ENCODE measurements at places on chromosomes 5 and 9. TPM values are rescaled to one million over a fixed set of nuclear protein-coding genes. Genes with fewer than 3 reads are reported as not detected.
A peak's percentile ranks its signal among the peaks of the same experiment; 100 is the strongest.

- peaks cover 3% of the 10 kb centered on the region for H3K4me1 ChIP-seq
- no peaks in the 10 kb centered on the region for H3K27me3 ChIP-seq
- no peak overlapping the region for H3K27ac ChIP-seq
- no peaks in the 10 kb centered on the region for H3K36me3 ChIP-seq
Observed at GRCh38 chr5:116492776-116493175, 81.8 kb downstream of the SEMA6A start.

DNA sequence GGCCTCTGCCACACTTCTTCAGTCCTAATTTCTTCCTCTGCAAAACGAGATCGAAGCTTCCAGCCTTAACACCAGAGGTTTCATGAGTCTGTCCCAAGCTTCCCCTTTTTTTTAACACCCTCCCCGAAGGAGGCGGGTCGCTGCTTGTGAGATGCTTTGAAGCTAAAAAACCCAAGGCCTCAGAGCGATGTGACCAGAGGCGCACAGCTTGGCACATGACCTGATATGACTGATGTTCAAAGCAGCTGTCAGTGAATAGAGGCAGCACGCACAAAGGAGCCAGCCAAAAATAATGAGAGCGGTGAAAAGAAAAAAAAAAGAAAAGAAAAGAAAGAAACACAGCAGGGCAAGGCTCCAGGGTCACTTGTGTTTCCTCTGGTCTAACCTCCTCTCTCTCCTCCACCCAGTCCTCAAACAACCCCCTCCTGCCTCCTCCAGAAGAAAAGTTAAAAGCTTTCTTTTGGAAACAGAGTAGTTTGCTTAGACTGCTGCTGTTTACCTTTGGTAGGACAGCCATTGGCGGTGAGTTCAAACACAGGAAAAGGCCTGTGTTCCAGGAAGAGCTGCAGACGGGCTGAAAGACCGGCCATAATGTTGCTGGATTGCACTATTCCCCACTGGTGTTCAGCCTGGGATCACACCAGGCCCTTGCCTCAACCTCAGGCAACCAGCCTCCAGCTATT, 10.9 kb upstream of the ZNF366 start:
- H3K4me1 ChIP-seq, result peaks cover 3% of the 10 kb centered on the region
- DNase-seq, result peak; percentile 49
- no peak overlapping the region for H3K27ac ChIP-seq
- no peaks in the 10 kb centered on the region for H3K27me3 ChIP-seq

DNA sequence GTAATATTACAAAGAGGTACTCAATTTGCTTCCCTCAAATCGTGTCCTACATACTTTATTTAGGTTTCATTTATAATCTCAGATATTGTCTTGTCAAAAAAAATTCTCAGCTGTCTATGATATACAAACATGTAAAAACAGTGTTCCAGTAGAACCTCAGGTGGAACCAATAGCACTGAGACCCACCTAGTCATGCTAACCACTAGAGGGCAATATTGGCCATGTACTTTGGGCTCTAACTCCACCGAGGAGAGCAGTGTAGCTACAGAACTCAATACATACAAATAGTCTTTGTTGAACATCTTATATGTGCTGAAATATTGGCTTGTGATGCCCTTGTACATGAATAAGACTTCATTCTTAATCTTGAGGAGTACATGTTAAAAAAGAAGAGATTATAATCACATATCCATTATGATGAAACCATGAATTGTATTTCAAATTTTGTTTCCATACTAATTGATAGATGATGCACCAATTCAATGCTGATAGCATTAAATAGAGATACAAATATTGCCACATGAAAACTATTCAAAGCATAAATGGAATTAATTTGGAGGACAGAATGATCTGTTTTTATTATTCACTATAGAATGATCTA, 71.2 kb upstream of the CNTLN start:
- H3K27me3 ChIP-seq, result no peaks in the 10 kb centered on the region
- no peak overlapping the region for H3K27ac ChIP-seq
- peak; percentile 71 for DNase-seq
- no peak overlapping the region for H3K4me3 ChIP-seq
- no peaks in the 10 kb centered on the region for H3K4me1 ChIP-seq
- H3K36me3 ChIP-seq, result no peaks in the 10 kb centered on the region

GRCh38 chr9:22452415-22453010, 5.9 kb downstream of the DMRTA1 start:
- H3K4me1 ChIP-seq, result no peaks in the 10 kb centered on the region
- DNase-seq, result peak; percentile 8
- H3K27ac ChIP-seq, result no peak overlapping the region
- no peaks in the 10 kb centered on the region for H3K36me3 ChIP-seq
- no peak overlapping the region for H3K4me3 ChIP-seq

DNA sequence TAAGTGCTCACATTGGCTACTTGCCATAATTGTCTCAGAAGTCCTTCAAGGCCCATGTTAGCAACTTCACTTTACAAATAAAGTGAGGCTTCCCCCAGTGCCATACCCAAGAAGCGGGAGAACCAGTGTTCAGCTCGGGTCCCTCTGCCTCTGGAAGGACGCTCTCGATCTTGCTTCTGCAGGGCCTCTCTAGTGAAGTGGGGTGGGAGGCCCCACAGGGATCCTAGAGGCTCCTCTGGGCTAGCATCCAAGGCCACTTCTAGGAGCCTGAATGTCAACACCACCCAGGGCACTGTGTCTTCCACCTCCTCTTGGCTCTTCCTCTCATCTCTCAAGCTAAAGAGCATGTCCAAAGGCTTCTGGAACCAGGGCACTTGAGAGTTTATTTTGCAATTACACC, 282.5 kb downstream of the GADD45G start:
- no peaks in the 10 kb centered on the region for H3K36me3 ChIP-seq
- H3K27me3 ChIP-seq, result no peaks in the 10 kb centered on the region
- DNase-seq, result no peak
- no peak overlapping the region for H3K27ac ChIP-seq
- no peaks in the 10 kb centered on the region for H3K4me1 ChIP-seq

GRCh38 chr9:16028548-16028947, 475.7 kb downstream of the CCDC171 start:
- no peaks in the 10 kb centered on the region for H3K27me3 ChIP-seq
- H3K4me3 ChIP-seq, result no peak overlapping the region
- H3K36me3 ChIP-seq, result no peaks in the 10 kb centered on the region

The PCDHA6 gene
- polyA plus RNA-seq, result 0.11 TPM

DNA sequence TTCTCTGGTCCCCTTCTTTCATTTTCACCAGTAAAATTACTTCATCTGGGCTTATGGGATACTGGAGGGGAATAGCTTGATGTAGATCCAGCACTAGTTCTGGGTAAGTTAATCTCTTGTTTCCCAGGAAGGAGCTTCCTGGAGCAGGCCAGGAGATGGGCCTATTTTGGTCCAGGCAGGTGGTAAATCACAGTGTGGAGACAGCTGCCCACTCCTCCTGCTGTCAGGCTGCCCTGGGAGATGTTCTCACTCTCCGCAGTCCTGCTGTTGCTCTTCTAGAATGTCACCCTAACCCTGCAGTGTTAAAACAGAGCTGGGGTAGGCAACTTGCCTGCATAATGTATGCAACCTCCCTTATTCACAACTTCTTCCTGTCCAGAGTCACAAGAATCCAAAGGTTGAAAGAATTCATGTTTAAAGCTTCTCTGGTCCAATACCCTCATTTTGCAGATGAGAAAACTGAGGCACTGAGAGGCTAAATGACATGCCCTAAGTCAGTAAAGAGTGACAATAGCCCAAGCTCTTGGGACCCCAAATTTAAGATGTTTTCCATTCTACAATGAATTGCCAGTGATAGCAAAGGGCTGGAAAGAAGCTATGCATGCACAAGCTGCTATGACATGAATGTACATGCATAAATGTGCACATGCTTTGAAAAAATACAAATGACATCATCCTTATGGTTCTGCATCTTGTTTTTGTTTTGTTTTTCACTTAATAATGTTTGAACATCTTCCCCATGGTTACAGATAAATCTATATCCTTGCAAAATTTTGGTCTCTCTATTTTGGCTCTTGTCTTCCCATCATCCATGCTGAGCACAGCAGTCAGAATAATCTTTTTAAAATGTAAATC, 71.8 kb upstream of the ADRA1B start:
- no peaks in the 10 kb centered on the region for H3K4me1 ChIP-seq
- no peak overlapping the region for H3K4me3 ChIP-seq
- no peaks in the 10 kb centered on the region for H3K36me3 ChIP-seq
- H3K27me3 ChIP-seq, result no peaks in the 10 kb centered on the region
- H3K27ac ChIP-seq, result no peak overlapping the region
- no peak for DNase-seq

The GPR151 gene
- polyA plus RNA-seq, result not detected

The CACNA1B gene
- polyA plus RNA-seq, result 0.01 TPM

The TNFSF15 gene
- polyA plus RNA-seq, result 0.76 TPM

DNA sequence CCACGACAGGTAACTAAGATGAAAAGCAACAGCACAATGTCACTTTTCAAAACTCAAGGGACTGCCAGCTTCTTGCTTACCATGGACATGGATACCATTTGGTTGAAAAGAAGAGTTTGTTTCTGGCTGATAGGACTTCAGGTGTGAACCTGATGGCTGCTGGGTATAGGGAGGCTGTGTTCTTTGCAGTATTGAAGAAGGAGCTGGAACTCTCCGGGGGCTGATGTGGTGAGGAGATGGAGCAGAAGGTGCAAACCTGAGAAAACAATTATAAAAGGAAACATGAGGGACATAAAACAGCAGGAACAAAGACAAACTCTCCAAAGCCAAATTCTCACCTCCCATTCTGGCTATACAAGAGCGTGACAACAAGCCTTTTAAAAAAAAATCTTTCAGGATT, 330.1 kb upstream of the RFX3 start:
- DNase-seq, result no peak
- H3K27ac ChIP-seq, result no peak overlapping the region
- H3K4me1 ChIP-seq, result peaks cover 3% of the 10 kb centered on the region
- H3K27me3 ChIP-seq, result no peaks in the 10 kb centered on the region
- H3K36me3 ChIP-seq, result no peaks in the 10 kb centered on the region

DNA sequence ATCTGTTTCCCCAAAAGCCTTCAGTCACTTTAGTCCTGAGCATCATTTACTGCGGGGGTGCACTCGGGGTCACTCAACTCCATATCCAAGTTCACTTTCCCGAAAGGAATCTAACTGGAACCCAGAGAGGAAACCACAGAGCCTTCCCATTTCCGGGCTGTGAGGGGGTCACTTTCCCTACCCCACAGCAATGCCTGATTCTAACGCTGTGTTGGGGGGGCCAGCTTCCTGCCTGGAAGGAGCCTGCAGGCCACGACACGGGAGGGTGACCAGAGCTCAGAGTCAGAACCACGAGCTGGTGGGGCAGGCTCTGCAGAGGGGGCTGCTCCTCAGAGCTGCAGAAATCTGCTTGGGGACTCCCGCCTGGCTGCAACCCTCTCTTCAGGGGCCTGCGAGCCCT, 20.3 kb downstream of the BRD9 start:
- DNase-seq, result no peak
- H3K4me3 ChIP-seq, result no peak overlapping the region
- no peaks in the 10 kb centered on the region for H3K4me1 ChIP-seq
- H3K27ac ChIP-seq, result no peak overlapping the region
- H3K36me3 ChIP-seq, result peaks cover 45% of the 10 kb centered on the region
- H3K27me3 ChIP-seq, result no peaks in the 10 kb centered on the region

DNA sequence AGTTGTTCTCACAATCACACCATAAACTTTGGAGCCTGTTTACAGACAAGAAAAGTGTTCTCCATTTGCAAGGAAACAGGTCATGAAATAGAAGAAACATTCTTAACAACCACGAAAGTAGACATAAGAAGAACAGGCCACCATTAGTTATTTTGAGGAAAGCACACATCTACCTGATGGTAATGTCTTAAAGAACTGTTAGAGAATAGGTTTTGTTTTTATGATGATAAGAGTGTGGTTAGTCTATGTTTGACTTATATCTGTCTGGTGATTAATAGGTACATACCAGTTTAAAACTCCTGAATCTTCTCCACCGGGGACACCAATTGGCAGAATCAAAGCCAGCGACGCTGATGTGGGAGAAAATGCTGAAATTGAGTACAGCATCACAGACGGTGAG, 108.3 kb downstream of the CDH6 start:
- no peak overlapping the region for H3K4me3 ChIP-seq
- H3K27ac ChIP-seq, result no peak overlapping the region
- H3K4me1 ChIP-seq, result no peaks in the 10 kb centered on the region
- H3K36me3 ChIP-seq, result no peaks in the 10 kb centered on the region
- no peak for DNase-seq

DNA sequence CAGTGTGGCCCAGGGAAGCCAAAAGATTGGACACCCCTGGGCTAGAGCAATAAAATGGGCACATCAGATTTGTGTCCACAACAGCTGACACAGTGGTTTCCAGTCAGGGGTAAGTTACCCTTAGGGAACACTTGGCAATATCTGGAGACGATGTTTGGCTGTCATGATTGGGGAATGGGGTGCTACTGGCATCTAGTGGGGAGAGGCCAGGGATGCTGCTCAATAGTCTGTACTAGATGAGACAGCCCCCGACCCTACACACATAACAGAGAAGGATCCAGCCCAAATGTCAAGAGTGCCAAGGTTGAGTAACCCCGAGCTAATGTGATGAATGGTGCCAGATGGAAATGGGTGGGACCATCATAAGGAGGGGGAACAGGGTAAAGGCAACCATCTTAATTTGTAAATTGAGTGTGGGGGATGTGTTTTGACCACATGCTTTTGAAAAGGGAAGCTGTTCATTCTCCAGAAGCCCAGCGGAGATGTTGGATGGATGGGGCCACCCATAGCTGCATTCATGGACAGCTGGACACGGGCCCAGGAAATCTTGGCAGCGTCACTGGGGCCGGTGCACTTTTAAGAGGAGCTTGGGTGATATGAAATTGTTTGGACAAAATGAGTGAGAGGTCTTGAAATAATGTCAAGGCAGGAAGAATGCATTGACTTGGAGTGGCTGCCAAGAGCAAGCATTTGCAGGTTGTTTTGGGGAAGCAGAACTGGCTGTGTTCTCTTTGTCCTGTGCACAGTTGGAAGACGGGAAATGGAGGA, 33.4 kb downstream of the SYK start:
- H3K4me1 ChIP-seq, result no peaks in the 10 kb centered on the region
- no peaks in the 10 kb centered on the region for H3K27me3 ChIP-seq

The FGD3 gene
- polyA plus RNA-seq, result not detected

DNA sequence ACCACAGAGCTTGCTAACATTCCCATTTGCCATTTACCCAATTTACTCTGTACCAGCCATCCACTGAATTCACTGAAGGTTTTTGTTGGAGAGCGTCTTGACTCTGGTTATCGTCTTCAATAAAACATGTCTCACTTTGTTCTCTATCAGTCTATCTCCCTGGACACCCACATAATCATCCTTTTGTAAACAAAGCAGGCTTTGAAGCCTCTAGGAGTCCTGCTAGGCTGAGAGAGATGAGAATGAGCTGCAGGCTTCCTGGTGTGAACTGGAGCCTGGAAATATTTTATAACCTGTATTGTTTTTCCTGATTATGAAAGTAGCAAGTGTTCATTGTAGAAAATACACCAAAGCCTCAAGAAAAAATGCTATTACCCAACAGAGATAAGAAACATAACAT, 140.6 kb upstream of the ZNF366 start:
- DNase-seq, result peak; percentile 6
- no peak overlapping the region for H3K4me3 ChIP-seq
- H3K4me1 ChIP-seq, result no peaks in the 10 kb centered on the region
- H3K27me3 ChIP-seq, result no peaks in the 10 kb centered on the region

- no peaks in the 10 kb centered on the region for H3K4me1 ChIP-seq
- H3K27ac ChIP-seq, result no peak overlapping the region
- no peaks in the 10 kb centered on the region for H3K27me3 ChIP-seq
- DNase-seq, result no peak
Observed at GRCh38 chr5:27325513-27325912, 287.1 kb upstream of the CDH9 start.

The IL13 gene
- polyA plus RNA-seq, result not detected

The ERBIN gene
- polyA plus RNA-seq, result 69.1 TPM

GRCh38 chr9:81885602-81886001, 42.6 kb upstream of the SPATA31D4 start:
- H3K4me1 ChIP-seq, result no peaks in the 10 kb centered on the region
- no peak for DNase-seq
- H3K36me3 ChIP-seq, result no peaks in the 10 kb centered on the region
- no peak overlapping the region for H3K4me3 ChIP-seq
- H3K27me3 ChIP-seq, result no peaks in the 10 kb centered on the region

- H3K36me3 ChIP-seq, result no peaks in the 10 kb centered on the region
- peak; percentile 85 for DNase-seq
- H3K4me3 ChIP-seq, result no peak overlapping the region
Observed at GRCh38 chr5:54703133-54703532, 185.6 kb downstream of the SNX18 start.

Measured in fibroblast of lung (primary cell).